ENCODE measurements at places on chromosomes 1 and 21.
A peak's percentile ranks its signal among the peaks of the same experiment; 100 is the strongest.

- DNase-seq: peak; percentile 47
These were observed 42.7 kb downstream of the EIF2D start for GRCh38 chr1:206569556-206569955.

GRCh38 chr1:199246716-199247115, 607.9 kb downstream of the PTPRC start:
- DNase-seq: no peak

- DNase-seq: peak; percentile 23
These were observed 12.9 kb downstream of the NEK7 start for GRCh38 chr1:198169672-198170071.

DNA sequence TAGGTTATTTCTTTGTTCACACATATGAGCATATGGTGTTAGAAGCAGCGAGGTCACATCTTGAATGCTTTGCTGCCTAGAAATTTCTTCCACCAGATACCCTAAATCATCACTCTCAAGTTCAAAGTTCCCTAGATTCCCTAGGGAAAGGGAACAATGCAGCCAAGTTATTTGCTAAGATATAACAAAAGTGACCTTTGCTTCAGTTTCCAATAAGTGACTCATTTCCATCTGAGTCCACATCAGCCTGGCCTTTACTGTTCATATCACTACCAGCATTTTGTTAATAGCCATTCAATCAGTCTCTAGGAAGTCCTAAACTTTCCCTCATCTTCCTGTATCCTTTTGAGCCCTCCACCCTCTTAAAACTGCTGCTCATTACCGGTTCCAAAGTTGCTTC, 1502.5 kb downstream of the KCNT2 start:
- DNase-seq: no peak

- no peak for DNase-seq
These were observed 36.8 kb upstream of the RPF1 start for GRCh38 chr1:84442256-84442655.

GRCh38 chr21:16408280-16408679, 678.5 kb downstream of the USP25 start:
- no peak for DNase-seq

DNA sequence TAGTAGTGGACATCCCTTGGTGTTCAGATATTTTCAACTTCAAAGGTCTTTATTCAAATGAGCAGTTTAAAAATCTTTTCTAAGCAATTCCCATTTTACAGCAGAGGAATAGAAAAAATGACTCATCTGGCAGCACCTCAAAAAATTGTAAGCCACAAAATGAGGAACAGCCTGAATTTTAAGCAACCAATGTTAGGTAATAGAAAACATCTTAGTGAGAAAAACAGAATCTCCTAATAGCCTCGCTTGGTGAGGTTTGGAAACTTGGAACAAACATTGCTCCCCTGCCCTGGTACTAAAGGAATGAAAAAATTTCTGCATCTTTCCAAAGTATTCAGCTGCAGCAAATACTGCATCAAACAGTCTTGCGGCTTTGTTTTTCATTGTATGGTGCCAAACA, 264.4 kb downstream of the NTNG1 start:
- DNase-seq: no peak

- no peak for DNase-seq
These were observed 136.6 kb upstream of the VANGL1 start for GRCh38 chr1:115505148-115505571.

- no peak for DNase-seq
These were observed 488.0 kb upstream of the PLXNA2 start for GRCh38 chr1:208731981-208732821.

GRCh38 chr1:58162952-58163550, 383.5 kb downstream of the OMA1 start:
- DNase-seq: peak; percentile 38

GRCh38 chr1:220225957-220226356, 46.3 kb downstream of the RAB3GAP2 start:
- DNase-seq: no peak

- DNase-seq: no peak
These were observed 114.6 kb upstream of the NEK7 start for GRCh38 chr1:198042168-198042567.

GRCh38 chr1:109979489-109980091, 5.0 kb upstream of the AHCYL1 start:
- no peak for DNase-seq

GRCh38 chr1:95659588-95659987, 425.6 kb downstream of the RWDD3 start:
- no peak for DNase-seq

GRCh38 chr1:177354247-177354646, 183.5 kb downstream of the BRINP2 start:
- no peak for DNase-seq

DNA sequence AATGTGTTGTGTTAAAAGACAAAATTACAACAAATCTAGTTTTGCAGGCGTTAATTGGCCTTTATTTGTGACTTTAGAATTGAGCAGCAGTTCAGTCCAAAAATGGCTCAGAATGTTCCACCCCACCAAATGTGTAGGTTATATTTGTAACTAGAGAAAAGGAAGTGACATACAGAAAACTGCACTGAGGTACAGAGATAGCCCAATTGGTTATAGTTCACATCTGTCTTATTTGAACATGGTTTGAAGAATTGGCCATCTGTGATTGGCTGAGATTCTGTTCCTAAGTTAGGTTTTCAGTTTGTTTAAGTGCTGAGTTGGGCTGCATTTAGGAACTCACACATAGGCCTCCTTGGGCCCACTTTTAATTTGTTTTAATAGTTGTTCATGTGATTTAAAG, 12.0 kb upstream of the FMO2 start:
- no peak for DNase-seq

DNA sequence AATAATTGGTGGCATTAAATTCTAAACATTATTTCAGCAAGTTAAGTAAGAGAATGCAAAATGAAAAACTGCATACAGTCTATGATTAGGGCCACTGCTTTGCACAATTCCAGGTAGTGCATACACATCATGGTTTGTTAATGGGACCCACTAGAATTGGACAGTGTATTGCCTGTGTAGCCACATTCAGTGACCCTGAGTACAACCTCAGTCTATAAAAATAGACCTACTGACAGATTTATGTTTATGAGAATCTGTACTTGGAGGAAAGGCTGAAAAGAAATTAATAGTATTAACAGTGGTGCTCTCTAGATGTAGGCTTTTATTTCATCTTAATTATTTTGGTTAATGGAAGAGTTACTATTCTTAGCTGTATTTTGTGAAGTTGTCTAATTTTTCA, 18.8 kb downstream of the UAP1 start:
- DNase-seq: no peak

- no peak for DNase-seq
These were observed 17.7 kb downstream of the RGS8 start for GRCh38 chr1:182666706-182667105.

GRCh38 chr21:35860189-35860869, 200.0 kb downstream of the SETD4 start:
- DNase-seq: no peak

GRCh38 chr1:28378906-28379305, 9.4 kb downstream of the PHACTR4 start:
- no peak for DNase-seq

GRCh38 chr21:37451446-37451845, 84.9 kb downstream of the DYRK1A start:
- DNase-seq: no peak

DNA sequence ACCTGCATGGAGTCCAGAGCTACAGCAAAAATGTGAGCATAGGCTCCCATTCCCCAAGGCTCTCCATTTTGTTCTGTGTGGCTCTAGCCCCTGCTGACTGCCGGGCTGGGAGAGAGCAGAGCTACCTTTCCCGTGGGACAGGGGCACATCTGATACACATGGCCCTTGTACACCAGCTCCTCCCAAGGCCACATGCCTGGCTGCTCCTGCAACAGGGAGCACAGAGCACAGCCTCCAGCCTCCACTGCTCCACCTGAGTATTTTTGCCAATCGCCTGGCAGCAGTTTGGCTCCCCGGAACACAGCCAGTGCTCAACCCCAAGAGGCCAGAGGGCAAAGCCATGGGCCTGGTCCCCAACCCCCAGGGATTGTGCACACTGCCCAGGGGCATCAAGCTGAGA, 146.5 kb downstream of the CHD1L start:
- DNase-seq: no peak

- peak; percentile 69 for DNase-seq
These were observed 25.7 kb upstream of the VPS13D start for GRCh38 chr1:12204140-12204539.

DNA sequence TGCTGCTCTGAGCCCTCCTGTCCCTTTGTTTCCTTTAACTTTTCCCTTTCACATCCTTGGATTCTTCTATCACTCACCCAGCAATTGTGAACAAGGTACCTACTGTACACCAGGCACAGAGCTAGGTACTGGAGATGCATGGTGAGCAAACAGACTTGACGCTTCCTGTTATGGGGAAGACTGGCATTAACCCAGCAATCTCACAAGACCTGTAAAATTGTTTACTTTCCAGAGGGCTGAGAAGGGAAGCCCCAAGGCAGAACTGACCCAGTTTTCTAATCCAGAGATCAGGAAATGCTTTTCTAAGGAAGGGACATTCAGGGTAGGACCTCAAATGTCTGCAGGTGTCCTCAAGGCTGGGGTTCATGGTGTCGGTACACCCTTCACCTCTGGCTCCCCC, 171.6 kb upstream of the KAZN start:
- no peak for DNase-seq

DNA sequence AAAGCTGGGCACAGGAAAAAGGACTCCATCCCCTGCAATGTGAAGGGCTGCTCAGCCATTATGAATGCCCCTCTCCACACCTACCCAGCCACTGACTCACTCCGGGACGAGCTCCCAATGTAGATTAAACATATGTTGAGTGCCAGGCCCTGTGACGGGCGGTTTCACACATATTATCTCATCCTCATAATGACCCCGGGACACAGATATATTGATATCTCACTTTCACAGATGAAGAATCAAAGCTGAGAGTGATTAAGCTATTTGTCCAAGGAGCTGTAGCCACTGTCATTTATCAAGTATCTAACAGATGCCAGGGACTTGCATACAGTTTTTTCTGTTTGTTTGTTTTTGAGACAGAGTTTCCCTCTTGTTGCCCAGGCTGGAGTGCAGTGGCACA, 35.0 kb upstream of the SLC30A1 start:
- no peak for DNase-seq

DNA sequence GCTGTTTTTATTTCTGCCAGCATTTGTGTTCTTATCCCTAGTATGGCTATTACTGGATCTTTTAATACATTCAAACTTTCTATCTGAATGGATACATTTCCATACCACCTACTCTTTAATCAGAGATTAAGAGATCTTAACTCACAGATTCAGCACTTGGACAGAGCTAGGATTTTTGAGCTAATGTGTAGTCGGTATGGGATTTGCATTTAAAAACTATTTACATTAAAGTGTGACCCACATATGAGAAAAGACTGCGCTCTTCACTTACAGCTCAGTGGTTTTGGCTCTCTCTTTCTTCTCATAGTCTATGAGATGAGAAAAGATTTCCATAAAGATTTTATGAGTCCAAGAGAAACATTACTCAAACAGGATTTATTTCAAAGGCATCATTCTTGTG, 16.4 kb downstream of the HMGB4 start:
- DNase-seq: no peak

GRCh38 chr1:15229707-15230131, 17.3 kb upstream of the FHAD1 start:
- DNase-seq: no peak

DNA sequence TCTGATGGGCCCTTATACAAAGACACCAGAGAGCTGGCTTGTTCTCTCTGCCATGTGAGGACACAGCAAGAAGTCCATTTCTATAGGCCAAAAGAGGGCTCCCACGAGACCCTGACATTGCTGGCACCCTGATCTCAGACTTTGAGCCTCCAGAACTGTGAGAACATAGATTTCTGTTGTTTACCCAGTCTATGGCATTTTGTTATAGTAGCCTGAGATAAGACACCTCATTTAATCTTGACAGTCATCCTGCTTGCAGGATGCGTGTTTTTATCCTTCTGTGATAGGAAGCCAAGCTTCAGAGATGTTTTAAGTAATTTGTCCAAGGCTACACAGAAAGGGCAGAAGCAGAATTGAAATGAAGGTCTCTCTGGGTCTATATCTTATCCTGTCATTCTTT, 138.8 kb upstream of the HOOK1 start:
- no peak for DNase-seq

GRCh38 chr1:55997536-55997935, 581.8 kb downstream of the PLPP3 start:
- DNase-seq: no peak

- no peak for DNase-seq
These were observed 114.4 kb downstream of the CNIH3 start for GRCh38 chr1:224730540-224730939.

DNA sequence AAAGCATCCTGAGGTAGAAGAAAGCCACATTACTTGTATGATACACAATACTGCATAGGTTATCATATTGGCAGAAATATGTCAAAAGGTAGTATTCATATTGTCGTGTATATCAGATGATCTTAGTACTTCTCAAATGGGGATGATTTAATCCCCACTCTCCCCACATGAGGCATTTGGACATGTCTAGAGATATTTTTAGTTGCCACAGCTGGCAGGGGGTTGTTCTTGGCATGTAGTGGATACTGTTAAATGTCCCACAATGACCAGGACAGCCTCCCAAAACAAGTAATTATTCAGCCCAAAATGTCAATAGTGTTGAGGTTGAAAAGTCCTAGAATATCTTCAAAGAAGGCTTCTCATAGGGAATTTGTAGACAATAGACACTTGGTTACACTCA, 162.8 kb downstream of the NEGR1 start:
- no peak for DNase-seq

DNA sequence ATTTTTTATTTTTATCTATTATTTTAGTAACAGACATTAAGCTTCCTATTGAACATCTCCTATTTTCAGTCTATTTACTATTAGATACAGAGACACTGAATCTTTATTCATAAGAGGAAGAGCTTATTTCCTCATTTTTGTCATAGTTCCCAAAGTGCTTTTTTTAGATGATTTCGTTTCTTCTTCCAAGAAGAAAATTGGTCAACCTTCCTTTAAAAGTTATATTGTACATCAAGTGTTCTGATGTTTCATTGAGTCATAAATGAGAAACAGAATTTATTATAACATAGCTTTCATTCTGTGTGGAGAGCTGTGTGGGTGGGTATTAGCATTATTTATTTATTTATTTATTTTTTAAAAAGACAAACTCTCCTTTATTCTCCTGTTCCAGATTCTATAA, 50.6 kb upstream of the BACH1 start:
- DNase-seq: no peak

GRCh38 chr1:64041371-64042131, 161.9 kb upstream of the UBE2U start:
- no peak for DNase-seq

GRCh38 chr1:20936216-20936615, 149.1 kb upstream of the HP1BP3 start:
- DNase-seq: no peak

DNA sequence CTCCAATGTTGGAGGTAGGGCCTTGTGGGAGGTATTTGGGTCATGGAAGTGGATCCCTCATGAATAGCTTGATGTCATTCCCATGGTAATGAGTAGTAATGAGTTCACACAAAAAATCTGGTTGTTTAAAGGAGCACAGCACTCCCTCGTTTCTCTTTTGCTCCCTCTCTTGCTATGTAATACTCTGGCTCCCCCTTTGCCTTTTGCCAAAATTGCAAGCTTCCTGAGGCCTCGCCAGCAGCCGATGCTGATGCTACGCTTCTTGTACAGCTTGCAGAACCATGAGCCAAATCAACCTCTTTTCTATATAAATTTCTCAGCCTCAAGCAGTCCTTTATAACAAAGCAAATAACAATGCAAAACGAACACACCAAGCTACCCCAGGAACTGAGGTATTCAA, 80.9 kb downstream of the LHX9 start:
- DNase-seq: no peak

GRCh38 chr1:66182551-66183178, 351.3 kb upstream of the SGIP1 start:
- peak; percentile 79 for DNase-seq

Measured in activated naive CD4-positive, alpha-beta T cell treated with anti-CD3 and anti-CD28 coated beads for 36 hours (primary cell).